Mucosa of descending colon (tissue), 3 donors: ENCODE measurements at places on chromosomes 11 and 22. TPM values are rescaled to one million over a fixed set of nuclear protein-coding genes. Genes with fewer than 3 reads are reported as not detected.

DNA sequence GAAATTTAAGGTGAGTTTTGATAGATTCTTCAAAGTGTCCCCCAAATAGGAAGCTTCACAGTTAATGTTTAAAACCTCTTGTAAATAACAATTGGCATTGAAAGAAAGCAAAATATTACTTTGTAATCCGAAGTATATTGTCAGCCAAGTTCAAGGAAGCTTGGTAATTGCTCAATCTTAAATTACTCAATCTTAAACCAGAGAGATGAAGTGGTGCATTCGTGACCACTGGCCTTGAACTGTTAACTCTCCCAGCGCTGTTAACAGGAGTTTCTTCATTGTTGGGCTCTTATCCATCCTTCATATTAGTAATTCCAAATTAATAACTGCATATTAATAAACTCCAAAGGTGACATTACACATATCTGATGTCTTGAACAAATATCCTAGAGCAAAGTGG, 20.6 kb upstream of the FDX1 start:
- no peak for DNase-seq

DNA sequence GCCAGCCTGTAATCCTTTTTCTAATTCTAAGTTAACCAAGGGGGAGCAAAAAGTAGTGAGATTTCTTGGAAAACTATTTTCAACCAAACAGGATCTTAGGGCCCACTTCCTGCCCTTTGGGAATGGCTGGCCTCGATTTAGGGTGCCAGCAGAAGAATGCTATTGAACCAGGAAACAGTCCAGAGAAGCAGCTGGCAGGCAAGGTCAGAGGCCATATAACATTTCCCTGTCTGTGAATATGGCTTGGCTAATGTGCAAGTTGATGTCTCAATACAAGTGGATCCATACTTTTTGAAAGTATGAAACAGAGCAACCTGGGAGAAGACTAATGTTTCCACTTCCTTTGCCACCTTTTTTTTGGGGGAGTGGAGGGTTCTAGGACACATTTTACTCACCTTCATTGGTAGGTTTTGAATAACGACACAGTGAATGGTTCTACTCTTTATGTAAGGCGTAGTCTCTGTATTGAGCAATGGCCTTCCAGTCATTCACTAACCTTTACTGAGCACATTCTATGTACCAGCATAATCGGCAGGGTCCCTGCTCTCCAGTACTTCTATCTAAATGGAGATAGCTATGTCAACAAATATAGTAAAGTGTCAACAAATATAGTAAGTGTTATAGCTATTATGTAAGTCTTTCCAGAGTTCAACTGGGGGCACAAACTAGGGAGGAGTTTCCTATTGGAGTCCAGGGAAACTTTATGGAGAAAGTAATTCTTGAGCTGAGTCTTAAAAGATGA, 34.2 kb upstream of the RRM1 start:
- peak; percentile 64 for DNase-seq

DNA sequence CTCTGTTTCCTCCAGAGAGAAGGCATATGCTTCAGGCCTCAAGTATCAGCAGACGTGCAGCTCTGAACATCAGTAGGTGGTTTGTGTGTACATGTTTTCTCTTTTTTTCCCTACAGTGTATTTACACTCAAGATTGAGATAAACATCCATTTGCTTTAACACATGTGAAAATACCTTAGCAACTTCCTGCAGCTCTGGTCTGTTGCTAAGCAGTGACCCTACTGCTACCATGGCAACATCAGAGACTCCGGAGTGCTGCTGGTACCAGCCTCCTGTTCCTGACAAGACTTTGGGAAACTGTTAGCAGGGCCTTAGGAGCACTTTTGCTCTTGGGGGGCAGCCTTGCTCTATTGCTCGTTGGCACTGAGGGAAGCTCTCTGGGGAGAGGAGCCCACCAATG, 221.2 kb upstream of the PLET1 start:
- no peak for DNase-seq

GRCh38 chr11:130122141-130122575, 37.4 kb upstream of the ST14 start:
- DNase-seq: no peak

GRCh38 chr11:16169541-16169940, 186.8 kb downstream of the SOX6 start:
- no peak for DNase-seq

Gene MED15
- 99.9 TPM for total RNA-seq

DNA sequence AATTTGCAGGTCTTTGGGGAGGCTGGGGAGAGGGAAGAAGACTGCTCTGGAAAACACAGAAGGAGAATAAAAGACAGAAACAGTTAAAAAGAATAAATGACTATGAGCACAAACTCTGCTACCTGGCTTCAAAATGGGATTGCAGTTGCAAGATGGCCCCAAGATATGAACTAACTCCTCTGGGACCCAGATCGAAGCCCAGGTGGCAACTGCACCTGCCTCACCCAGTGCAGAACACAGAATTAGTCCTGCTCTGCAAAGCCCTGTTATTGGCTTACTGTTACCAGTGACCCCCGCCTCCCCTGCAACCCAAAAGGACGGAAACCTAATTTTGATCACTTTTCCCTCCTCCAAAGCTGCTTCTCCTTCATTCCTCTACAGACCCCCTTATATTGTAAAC, 35.9 kb upstream of the POU2AF1 start:
- no peak for DNase-seq

GRCh38 chr11:121578251-121578976, 125.6 kb upstream of the SORL1-AS1 start:
- DNase-seq: no peak

Gene APOL6
- 40.3 TPM for total RNA-seq

- DNase-seq: no peak
Observed at GRCh38 chr11:71115770-71116692, 136.3 kb downstream of the SHANK2 start.

Gene DDIAS
- 0.87 TPM for total RNA-seq

Gene CRYBB2
- total RNA-seq: 0.84 TPM

Gene TNKS1BP1
- total RNA-seq: 94.3 TPM

Gene MMP8
- total RNA-seq: not detected

- DNase-seq: no peak
Observed at GRCh38 chr11:9066433-9066925, 24.9 kb downstream of the SCUBE2 start.

DNA sequence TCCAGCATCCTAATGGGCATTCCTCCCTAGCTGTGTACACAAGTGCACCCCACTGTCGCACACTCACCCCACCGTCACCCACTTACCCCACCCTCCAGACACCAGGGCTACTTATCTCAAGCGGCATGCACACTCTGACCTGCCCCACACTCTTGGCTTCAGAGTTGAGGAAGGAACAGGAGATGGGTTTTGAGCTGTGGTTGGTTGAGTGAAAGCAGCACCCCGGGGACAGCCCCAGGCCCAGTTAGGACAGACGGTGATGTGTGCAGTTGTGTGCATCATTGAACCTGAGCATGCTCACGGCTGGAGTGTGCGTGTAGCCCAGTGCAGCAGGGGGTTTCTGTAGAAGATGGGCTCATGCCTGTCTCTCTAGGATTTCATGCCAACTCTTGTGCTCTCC, 32.5 kb downstream of the AHNAK start:
- DNase-seq: no peak

DNA sequence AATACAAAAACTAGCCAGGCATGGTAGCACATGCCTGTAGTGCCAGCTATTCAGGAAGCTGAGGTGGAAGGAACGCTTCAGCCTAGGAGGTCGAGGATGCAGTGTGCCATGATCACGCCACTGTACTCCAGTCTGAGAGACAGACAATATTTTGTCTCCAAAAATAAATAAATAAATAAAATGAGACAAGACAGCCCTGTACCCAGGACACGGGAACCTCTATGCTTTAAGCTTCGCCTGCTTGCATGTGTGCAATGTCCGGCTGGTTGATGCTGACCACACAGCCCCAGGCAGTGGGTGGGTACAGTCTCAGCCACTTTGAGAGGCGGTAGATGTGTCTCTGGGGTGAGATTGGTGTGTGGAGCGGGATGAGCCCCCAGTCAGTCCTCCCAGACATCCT, 52.0 kb upstream of the MPEG1 start:
- DNase-seq: no peak

Gene F2
- not detected for total RNA-seq

DNA sequence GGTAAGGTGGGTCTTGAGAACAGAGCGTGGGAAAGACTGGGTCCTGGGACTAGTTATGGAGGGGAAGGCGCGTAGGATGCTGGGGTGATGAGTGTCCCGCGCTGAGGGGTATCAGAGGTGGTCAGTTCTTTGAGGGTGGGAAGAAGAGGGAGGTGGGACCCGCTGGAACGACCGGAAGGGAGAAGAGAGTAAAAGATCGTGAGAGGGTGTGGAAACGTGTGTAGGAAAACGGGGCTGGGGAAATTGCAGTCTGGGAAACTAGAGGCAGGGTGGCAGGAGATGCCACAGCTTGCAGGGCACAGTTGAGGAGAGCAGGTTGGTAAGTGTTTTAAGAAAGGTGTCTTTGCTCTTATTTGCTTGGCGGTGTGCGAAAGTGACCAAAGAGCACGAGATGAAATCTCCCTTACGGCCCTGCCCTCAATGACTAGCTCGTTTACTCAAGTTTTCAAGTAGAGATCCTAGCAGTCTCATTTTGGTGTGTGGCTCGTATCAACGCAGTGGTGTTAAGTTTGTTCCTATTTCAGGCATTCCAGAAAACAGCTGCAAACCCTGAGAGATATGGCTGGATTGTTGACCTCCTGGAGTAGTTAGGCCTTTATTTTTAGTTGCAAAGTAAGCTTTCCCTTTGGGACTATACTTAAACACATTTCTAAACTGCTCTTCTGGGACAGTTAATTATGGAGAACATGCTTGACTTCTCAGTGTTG, 615 bp downstream of the STT3A start:
- DNase-seq: peak; percentile 25

DNA sequence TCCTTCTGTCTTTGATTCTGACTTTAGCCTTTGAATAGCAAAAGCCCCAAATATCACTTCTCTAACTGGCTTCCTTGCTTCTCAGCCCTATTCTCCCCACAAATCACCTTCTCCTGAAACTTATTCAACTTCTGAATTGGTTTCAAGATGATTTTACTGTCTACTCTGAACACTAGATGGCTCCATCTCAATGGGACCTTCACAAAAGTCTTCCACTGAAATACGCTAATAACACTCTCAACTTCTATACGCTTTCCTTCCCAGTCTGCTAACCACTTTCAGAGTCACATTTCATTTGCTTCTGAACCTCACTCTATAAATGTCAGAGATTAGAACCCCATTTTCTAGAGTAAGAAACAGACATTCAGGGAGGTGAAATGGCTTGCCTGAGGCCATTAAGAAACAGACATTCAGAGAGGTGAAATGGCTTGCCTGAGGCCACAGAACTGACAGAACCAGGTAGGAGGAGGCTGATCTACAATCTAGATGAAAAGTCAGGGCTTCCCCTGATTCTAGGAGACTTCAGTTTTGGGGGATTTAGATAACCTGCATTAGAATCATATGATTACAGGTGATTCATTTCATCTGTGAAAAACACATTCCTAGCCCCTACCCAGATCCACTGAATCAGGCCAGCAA, 20.6 kb downstream of the MORC2 start:
- no peak for DNase-seq

Gene AIFM3
- total RNA-seq: 239 TPM

- no peak for DNase-seq
Observed at GRCh38 chr11:122412581-122412980, 242.9 kb upstream of the UBASH3B start.

DNA sequence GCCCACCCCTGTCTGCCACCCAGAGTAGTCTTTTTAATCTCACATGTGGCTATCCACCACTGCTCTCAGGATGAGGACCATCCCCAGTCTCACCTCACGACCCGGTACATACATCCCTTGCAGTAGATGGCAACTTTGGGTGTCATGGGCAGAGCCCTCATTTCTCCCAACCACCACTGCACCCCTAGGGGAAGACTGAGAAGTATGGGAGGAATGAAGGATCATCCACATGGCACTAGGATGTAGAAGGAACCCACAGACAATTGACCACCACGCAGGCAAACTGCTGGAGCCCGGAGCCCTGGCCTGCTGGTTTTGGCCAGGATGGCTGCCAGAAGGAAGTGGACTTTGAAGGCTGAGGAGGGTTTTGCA, 1.9 kb upstream of the SCARF2 start:
- DNase-seq: no peak

DNA sequence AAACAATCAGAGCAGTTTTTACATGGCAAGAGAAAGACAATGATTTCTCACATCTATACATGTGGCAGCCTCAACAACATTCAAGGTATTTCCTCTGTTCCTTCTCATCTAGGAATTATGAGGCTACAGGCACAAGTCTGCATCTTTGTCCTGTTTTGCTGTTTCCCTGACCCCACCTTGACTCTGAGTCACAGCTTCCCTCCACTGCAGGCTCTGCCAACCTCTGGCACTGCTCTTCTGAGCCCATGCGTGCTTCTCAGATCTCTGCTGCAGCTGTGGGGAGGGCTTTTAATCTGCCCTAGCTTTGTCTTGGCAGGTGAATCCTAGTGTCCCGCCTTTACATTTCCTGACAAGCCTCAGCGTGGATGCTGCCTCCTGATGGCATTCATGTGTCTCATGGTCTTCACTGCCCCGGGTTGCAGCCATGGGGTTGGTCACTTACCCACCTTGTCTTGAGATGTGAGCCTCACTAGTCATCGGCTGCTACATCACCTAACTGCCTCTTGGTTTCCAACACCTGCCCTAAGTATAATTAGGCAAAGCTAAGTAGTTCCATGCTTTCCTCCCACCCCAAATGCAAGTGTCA, 578.5 kb downstream of the TBC1D22A start:
- no peak for DNase-seq

- DNase-seq: no peak
Observed at GRCh38 chr11:111938687-111939160, 1.6 kb downstream of the DIXDC1 start.

DNA sequence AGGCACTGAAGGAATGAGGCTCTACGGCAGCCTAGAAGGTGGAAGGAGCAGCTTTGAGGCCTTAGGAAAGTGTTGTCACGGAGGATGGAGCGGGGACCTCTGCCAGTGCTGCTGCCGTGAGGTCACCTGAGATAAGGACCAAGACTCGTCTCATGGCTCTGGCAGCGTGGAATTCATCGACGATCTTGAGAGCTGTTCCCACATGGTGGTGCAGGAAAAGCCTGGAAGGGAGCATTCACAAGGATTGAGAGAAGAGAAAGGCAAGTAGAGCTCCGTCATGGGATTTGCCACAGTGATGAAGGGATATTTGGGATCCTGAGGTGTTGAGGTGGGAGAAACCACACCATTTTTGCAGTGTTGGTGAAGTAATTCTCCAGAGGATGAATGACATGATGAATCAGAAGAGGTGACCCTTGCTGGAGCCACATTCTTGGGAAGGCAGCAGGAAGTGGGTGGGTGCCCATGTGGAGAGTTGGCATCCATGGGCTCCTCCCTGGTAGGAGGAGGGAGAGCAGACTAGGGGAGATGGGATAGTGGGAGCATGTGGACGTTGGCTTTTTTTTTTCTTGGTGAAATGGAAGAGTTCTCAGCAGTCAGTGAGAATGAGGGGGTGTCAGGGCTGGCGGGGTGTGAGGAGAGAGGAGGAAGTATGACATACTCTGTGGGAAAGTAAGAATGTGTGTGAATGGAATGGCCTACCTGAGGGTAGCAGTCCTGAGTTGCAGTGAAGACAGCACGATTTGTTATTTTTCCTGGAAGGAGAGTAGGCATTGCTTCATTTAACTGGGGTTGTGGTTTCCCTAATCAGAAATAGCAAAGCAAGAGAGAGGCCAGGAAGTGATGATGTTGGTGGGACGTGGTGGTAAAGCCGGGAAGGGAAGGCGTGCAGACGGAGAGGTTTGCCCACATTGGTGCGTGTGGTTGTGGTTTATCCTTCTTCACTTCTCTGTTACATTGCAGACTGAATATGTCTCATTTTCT, 11.1 kb downstream of the PPP6R3 start:
- no peak for DNase-seq

- no peak for DNase-seq
Observed at GRCh38 chr11:41413843-41414242, 45.6 kb downstream of the LRRC4C start.

- no peak for DNase-seq
Observed at GRCh38 chr11:45341372-45341771, 55.2 kb upstream of the SYT13 start.

- no peak for DNase-seq
Observed at GRCh38 chr11:35265755-35266454, 126.9 kb downstream of the CD44 start.
